ENCODE measurements at places on chromosomes 2 and 18. TPM values are rescaled to one million over a fixed set of nuclear protein-coding genes. Genes with fewer than 3 reads are reported as not detected.

The TUBA3E gene
- 5.7 TPM for total RNA-seq

The CDH2 gene
- total RNA-seq = 291 TPM

The PSMA8 gene
- total RNA-seq = not detected

The RABL2A gene
- total RNA-seq = 10.2 TPM

The UNC80 gene
- 0.12 TPM for total RNA-seq

The VSNL1 gene
- total RNA-seq = 33.2 TPM

DNA sequence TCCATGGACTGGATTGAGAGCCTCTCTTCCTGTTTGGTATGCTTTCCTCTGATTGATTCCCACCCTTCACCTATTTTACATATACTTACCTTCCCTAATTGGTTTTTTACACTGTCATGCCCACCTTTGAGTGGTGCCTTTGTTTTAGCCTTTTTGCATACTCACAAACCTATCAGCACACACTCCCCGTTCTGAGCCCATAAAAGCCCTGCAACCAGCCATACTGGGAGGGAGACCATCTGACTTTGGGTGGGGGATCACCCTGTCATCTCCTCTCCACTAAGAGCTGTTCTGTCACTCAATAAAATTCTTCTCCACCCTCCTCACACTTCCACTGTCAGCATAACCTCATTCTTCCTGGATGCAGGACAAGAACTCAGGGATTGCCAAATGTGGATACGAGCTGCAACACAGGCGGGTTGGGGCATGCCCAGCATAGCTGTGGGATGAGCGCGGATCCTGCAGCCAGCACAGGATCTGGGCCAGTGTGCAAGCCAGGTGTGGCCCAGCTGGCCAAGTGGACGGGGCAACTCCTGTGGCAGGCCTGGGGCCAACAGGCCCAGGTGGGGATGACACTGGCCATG is 9.4 kb upstream of the MOB1A start:
- peak; percentile 52 for DNase-seq

- no peak for DNase-seq
Observed at GRCh38 chr2:179304424-179304823, 39.8 kb upstream of the SESTD1 start.

GRCh38 chr2:207117668-207118067 is 48.1 kb downstream of the KLF7 start:
- no peak for DNase-seq

DNA sequence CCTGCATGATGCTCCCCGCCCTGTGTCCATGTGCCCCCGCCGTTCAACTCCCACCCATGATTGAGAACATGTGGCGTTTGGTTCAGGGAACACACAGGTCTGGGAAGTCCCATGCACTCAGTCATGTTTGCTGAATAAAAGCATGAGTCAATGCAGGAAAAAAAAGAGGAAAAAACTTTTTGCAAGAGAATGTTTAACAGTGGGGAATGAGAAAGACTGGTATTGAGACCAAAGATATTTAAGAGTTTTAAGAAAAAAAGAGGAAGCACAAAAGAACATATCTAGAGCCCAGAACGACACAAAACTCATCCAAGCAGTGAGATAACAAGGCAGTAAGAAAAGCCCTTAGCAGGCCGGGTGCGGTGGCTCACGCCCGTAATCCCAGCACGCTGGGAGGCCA is 279.2 kb upstream of the THSD7B start:
- no peak for DNase-seq

GRCh38 chr2:11984316-11985158 is 238.1 kb downstream of the LPIN1 start:
- DNase-seq = no peak

DNA sequence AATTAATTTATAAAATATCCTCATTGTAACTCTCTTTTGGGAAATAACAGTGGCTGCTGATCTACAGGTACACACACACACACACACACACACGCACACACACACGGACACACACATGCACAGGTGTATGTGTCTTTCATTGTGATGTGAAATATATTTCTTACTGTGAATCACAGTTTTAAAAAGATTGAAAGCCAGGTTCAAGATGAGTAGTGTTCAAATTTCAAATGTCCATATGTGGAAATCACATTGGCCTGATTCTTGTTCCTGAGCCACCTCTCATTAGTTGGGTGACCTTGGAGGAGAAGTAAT is 372.4 kb downstream of the ALK start:
- DNase-seq = no peak

DNA sequence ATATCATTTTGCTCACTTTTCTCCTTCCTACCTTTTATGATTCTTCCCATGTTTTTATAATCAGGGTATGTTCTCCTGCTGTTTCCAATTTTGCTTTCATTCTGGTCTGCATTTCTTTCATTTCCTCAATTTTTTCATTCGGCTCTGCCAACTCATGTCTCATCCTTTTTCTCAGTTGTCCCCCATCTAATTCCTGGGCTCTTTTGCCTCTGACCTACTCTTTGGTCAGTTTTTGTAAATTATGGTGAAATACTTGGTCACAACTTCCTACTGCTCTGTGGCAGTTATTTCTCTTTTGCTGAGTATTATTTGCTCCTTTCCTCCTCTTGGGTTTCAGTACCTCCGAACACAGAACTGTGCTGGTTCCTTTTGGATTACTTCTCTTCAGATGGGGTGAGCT is 27.5 kb downstream of the MYO7B start:
- DNase-seq = no peak

- DNase-seq = peak; percentile 84
Observed at GRCh38 chr2:214410918-214411554, at the start of gene VWC2L. Gene VWC2L (plus strand): TSS chr2:214411054. CDS start chr2:214414194, 3,140 bp downstream.

GRCh38 chr2:64861452-64862397 is 127.5 kb upstream of the SLC1A4 start:
- no peak for DNase-seq

GRCh38 chr2:2269426-2269825 is 61.6 kb downstream of the MYT1L start:
- no peak for DNase-seq

DNA sequence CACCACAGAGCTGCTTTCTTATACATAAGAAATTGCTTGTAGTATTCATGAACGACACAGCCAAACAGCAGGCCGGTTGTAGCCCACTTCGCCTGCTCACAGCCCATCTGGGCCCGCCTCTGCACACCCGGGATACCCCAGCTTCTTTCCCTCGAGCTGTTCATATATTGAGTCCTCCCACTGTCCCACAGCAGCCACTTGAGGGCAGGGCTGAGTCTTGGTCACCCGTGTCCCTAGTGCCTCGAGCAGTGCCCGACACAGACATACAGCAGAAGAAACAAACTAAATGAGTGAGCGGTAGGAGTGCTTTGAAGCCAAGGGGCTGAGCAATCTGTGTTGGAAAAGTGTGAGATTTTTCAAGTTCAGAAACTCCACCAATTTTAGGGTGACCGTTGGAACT is 251.4 kb downstream of the KLHL29 start:
- no peak for DNase-seq

DNA sequence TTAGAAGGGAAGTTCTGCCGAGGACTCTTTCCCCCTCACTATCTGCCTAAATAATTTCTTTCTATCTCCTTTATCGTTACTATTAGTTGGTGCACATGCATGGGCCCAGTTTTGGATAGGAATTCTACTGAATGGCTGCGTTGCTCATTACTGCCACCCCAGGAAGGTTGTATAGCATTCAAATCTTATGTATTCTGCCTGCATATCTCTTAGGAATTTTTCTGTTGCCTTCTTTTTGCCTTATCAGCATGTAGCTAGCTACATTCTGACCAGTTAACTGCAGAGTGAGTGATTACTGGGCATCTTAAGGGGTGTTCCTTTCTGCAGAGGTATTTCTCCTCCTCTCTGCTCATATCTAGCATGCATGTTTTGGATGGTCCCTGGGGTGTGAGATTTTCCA is 239.6 kb downstream of the TDRD15 start:
- DNase-seq = no peak

- DNase-seq = peak; percentile 66
Observed at GRCh38 chr2:85353876-85354285, 447 bp downstream of the RETSAT start.

GRCh38 chr2:157304811-157305722 is 20.6 kb downstream of the ERMN start:
- no peak for DNase-seq

GRCh38 chr18:12053289-12053688 is 40.4 kb upstream of the ANKRD62 start:
- DNase-seq = no peak

DNA sequence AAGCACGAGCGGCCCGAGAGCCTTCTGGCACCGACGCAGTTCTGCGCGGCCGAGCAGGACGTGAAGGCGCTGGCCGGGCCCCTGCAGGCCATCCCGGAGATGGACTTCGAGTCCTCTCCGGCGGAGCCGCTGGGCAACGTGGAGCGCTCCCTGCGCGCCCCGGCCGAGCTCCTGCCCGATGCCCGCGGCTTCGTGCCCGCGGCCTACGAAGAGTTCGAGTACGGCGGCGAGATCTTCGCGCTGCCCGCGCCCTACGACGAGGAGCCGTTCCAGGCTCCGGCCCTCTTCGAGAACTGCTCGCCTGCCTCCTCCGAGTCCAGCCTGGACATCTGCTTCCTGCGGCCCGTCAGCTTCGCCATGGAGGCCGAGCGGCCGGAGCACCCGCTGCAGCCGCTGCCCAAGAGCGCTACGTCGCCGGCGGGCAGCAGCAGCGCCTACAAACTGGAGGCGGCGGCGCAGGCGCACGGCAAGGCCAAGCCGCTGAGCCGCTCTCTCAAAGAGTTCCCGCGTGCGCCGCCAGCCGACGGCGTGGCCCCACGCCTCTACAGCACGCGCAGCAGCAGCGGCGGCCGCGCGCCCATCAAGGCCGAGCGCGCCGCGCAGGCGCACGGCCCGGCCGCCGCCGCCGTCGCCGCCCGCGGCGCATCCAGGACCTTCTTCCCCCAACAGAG is 70.4 kb downstream of the ARHGEF33 start:
- DNase-seq = peak; percentile 89

- DNase-seq = peak; percentile 93
Observed at GRCh38 chr2:86079981-86080911, 25.4 kb downstream of the POLR1A start.

GRCh38 chr2:33266467-33266866 is 210.0 kb upstream of the RASGRP3 start:
- no peak for DNase-seq

GRCh38 chr18:74806700-74807416 is 209.2 kb downstream of the ZNF407 start:
- no peak for DNase-seq

- no peak for DNase-seq
Observed at GRCh38 chr2:166270376-166270775, 105.4 kb downstream of the SCN9A start.

- DNase-seq = no peak
Observed at GRCh38 chr2:39266916-39267434, 23.2 kb upstream of the CDKL4 start.

- peak; percentile 73 for DNase-seq
Observed at GRCh38 chr2:85577386-85578242, at the start of gene VAMP8. Gene VAMP8 (plus strand): TSS chr2:85577586. CDS start chr2:85577647, 61 bp downstream.

GRCh38 chr2:168312036-168312822 is 64.8 kb upstream of the STK39 start:
- no peak for DNase-seq

GRCh38 chr18:53943326-53943860 is 281.1 kb downstream of the MBD2 start:
- no peak for DNase-seq

DNA sequence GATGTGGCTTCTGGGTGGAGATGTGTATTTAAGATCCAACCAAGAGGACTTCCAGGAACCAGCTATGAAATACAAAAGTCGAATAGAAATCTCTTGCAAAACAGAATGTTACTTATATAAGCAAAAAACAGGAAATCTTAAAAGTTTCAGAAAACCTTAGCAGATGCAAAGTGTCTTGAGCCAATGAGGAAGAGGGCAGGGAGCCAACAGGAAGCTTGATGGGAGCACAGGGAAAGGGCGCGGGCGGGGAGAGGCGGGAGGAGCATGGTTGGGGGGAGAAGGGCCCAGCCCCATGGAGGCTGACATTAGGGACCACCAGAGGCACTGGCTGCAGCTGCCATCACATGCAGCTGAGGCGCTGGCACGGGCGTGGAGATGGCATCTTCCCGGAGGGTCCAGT is 203.3 kb downstream of the SNTG2 start:
- peak; percentile 88 for DNase-seq

GRCh38 chr2:95346231-95346737 is 49.1 kb downstream of the KCNIP3 start:
- DNase-seq = peak; percentile 90

GRCh38 chr2:31089645-31090044 is 48.6 kb downstream of the GALNT14 start:
- DNase-seq = no peak

DNA sequence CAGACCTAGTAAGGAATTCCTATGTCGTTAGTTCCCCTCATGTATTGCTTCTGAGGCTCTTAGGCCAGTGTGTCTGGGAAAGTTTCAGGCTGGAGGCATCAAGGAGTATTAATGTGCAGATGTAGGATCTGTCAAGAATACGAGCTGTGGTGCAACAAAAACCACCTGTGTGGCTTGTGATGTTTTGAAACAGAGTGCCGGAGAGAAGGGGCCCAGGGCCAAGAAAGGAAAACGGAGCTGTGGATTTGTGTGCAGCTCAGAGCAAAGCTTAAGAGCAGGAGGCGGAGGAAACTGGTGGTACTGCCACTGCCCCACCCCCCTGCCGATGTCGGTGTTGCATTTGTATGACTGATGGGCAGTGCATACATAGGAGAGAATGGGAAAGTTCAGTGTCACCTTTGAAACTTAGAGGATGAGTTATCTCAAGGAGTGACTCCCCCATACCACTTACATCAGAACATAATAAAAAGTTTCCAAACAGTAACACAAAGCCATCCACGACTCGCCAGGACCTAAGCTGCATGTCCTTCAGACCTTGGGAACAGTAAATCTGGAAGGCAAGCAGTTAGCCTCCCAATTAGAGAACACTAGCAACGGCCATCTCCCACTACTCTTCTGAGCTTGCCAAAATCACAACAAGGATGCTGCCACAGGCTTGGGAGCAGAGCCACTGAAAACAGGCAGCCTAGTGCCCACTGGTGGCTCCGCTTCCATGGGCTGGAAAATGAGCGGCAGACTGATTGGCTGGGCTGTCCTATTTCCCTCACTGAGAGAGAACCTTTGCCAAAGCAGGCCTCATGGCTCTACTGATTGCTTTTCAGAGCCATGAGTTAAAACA is 152.7 kb upstream of the NT5C1B start:
- DNase-seq = peak; percentile 46

DNA sequence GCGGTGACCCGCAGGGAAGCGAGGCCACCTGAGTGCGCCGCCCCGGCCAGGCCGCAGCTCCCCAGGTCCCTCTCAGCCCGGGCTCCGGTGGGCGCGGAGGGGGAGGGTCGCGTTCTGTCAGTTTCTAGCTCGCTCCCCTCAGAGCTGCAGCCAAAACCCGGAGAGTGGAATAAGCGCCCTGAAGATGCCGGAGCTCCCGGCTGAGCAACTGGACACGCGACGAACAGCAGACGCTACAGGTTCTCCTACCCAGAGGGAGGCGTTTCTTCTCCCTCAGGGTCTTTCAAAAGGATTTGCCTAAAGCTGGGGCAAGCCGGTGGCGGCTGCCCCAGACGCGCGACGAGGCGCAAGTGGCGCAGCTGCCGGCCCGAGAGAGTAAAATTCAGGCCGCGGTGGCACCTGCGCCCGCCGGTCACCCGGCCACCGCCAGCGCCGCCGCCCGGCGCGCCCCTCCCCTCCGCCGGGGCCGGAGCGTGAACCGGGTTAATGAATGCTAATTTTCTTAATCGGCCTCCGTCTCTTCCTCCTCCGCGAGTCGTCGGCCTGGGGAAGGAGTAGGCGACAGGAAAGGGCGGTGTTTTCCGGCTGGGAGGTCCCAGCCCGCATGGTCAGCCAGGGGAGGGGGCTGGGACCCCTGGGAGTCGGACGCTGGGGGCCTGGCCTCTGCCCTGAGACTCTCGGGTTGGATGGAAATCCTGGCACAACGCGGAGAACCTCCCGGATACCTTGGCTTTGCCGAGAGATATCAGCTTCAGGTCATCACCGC is 845 bp upstream of the CDC42EP3 start:
- peak; percentile 83 for DNase-seq

- DNase-seq = no peak
Observed at GRCh38 chr18:31512203-31512764, 14.3 kb downstream of the DSG2 start.

- no peak for DNase-seq
Observed at GRCh38 chr2:84901593-84902120, 3.8 kb upstream of the TMSB10 start.

Data from right cardiac atrium (tissue), 5 donors.